HFF-Myc (cell line): ENCODE measurements at places on chromosomes 12 and 14.
A peak's percentile ranks its signal among the peaks of the same experiment; 100 is the strongest.

DNA sequence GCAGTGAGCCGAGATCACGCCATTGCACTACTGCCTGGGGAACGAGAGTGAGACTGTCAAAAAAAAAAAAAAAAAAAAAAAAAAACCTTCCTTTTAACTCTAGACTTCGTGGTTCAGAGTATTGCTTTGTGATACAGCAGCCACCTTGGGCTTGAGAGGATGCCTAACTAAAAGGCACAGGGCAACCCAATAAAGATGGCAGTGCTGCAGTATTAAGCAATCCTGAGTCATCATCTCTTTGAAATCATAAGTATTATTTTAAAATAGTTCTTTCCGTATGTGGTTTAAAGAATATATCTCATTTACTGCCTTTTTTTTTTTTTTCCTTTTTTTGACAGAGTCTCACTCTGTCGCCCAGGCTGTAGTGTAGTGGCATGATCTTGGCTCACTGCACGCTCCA lies 116.1 kb downstream of the PLEKHA5 start:
- DNase-seq = no peak

DNA sequence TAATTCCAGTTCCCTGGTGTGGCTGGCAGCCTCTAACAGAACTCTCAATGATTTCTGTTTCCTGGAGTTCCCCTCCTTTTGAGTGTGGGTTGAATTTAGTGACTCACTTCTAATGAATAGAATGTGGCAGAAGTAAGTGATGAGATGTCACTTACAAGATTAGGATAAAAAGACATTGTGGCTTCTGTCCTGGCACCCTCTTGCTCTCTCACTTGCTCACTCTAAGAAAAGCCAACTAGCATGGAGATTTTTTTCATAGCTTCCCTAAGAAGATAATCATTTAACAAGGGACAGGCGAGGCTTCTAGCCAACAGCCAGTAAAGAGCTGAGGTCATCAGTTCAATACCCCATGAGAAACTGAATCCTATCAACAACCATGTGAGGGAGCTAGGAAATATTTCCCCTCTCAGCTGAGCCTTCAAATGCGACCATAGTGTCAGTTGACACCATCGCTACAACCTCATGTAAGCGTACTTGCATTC lies 156.7 kb downstream of the TMTC3 start:
- peak; percentile 14 for DNase-seq

DNA sequence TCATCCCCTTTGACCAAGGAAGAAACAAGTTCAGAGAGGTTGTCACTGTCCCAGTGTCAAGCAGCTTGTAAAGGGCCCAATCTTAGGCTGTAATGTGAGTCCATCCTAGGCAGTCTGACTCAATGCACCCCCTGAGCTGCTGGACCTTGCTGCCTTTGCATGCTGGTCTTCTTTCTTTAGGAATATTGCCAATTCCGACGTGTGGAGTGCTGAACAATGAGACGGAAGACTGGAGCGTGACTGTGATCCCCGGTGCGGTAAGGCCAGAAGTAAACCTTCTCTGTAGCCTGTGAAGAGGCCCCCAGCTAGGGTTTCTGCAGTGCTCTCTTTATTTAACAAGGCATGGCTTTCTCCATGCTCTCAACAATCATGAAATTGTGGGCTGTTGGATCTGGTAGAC lies 963 bp downstream of the TCTN2 start:
- DNase-seq = no peak

DNA sequence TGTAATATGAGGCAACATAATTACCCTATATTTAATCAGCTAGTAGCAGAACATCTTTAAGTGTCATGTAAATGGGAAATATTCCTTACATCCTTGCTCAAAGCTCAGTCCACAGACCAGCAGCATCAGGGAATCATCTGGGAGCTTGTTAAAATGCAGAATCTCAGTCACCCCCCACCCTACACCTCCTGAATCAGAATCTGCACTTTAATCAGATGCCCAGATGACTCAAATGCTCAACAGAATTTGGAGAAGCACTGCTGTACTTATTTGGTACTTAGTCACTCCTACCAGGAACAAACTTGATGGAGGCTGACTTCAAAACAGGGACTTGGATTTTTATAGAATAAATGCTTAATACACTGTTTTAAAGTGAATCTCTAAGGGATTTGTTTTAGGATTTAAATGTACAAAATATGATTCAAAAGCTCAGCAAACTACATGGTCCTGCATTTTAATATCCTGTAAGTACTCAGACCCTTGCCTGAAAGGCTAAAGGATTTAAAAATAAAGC lies 96.5 kb downstream of the ARMH4 start:
- DNase-seq = no peak

DNA sequence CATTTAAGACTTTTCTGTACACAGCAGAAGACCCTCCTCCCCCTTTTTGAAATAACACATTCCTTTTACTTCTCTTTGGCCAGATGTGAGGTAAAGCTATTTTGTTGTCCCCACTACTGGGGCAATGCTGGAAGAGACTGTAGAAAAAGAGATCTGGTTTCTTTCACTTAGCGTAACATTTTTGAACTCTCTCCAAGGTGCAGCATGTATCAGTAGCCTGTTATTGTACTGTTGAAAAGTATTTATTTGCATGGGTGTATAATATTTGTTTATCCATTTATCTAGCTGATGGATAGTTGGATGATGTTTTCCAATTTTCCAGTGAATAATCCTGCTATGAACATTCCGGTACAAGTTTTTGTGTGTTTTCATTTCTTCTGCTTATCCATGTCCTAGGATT lies 335.2 kb downstream of the SOX5 start:
- no peak for DNase-seq

DNA sequence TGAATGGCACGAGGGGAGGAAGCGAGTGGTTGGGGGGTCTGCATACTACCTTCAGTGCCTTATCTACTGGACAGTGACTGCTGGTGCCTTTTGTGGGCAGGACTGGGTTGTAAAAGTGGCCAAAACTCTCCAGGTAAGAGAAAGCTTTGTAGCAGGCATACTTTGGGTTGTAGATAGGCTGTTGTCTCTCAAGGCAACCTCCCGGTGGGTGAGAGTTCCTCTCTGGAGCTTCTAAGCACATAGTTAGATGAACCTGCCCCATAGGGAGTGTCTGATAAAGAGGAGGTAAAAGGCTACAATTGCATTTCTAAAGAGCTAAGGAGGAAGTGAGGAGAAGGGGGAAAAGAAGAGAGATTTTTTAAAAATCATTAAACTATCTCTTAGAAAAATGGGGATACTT lies 4.2 kb upstream of the DAD1 start:
- no peak for DNase-seq

DNA sequence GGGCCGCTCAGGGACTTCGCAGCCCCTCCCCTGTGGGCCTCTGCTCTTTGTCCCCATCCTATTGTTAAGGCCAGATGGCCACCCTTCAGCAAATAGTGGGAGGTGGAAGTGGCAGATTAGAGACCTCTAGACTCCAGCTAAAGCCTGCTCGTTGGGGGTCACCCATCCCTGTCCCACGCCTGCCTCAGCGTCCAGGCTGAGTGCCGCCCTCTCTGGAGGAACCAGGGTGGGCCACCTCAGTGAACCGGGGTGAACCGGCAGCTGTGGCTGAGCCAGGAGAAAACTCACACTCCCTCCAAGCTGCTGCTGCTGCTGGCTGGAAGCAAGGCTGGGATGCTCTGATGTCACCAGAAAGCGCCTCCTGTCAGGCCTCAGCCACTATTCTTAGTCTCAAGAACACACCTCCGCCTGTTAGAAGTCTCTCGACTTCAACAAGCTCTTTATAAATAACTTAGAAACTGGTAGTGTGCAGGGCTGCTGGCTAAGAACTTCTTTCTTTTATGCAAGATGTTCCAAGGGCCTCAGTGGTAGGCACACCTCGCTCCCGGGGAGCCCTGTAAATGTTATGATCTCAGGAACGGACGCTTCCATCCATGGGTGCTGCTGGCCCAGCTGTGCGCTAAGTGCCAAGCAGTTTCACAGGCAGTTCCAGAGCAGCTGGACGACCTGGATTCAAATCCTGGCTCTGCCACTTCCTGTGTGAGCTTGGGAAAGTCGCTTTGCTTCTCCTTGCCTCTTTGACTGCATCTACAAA lies 19.8 kb upstream of the TESC start:
- DNase-seq = no peak

- DNase-seq = no peak
Measured at GRCh38 chr14:101253948-101254347, 307.3 kb upstream of the DIO3 start.

GRCh38 chr14:40248671-40249070 lies 816.4 kb upstream of the FBXO33 start:
- DNase-seq = no peak

DNA sequence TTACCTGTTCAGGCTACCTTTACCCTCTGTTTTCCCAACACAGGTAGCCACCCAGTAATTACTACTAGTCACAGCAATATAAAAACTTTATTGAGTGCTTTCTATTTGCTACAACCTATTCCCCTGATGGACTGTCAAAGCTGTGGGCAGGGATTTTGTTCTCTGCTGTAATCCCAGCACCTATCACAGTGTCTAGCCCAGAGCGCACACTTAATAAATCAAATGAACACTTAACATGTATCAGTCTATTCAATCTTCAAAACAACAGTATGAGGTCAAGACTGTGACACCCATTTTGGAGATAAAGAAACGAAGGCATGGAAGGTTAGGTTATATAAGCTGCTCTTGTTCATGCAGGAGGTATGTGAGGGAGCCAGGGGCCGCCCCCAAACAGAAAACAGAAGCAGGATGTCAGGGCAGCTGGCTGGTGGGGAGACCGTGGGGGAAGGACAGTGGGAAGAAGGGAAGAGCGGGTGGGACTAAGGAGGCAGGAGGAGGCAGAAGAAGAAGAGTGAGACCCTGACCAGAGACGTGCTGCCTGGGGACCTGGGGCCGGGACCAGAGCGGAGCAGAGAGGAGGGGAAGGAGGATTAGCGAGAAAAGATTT lies 1.7 kb downstream of the TNFRSF1A start:
- no peak for DNase-seq

GRCh38 chr12:56468216-56469006 lies at the start of gene SPRYD4:
Gene SPRYD4, plus strand, starts transcription at chr12:56468578. Its CDS starts 14 bp downstream, at chr12:56468592.
- DNase-seq = peak; percentile 63

GRCh38 chr14:104513641-104514046 lies 65.9 kb upstream of the C14orf180 start:
- no peak for DNase-seq

DNA sequence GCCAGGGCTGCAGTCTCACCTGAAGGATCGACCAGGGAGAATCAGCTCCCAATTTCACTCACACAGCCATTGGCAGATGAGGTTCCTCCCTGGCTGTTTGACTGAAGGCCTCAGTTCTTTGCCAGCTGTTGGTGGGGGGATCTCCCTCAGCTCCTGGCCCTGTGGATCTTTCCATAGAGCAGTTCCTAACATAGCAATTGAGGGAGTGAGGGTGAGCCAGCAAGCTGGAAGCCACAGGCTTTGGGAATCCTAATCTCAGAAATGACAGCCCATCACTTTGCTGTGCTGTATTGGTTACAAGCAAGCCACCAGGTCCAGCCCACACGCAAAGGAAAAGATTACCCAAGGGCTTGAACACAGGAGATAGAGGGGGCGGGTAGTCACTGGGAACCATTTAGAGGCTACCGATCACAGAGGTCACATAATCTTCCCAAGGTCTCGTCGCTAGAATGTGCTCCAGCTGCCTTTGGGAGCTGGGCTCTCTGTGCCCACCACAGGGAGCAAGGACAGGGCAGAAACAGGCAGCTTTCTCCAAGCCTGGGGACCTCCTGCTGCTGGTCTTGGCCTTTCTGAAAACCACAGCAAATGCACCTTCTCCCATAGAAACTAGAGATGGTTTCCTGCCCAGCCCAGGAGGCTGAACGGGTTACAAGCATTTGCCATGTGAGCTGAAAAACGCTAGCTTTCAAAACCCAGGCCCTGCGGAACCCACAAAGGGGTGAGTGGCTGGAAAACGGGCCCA lies 4.6 kb upstream of the OTUB2 start:
- DNase-seq = no peak

GRCh38 chr14:85915711-85916110 lies 385.8 kb downstream of the FLRT2 start:
- no peak for DNase-seq

DNA sequence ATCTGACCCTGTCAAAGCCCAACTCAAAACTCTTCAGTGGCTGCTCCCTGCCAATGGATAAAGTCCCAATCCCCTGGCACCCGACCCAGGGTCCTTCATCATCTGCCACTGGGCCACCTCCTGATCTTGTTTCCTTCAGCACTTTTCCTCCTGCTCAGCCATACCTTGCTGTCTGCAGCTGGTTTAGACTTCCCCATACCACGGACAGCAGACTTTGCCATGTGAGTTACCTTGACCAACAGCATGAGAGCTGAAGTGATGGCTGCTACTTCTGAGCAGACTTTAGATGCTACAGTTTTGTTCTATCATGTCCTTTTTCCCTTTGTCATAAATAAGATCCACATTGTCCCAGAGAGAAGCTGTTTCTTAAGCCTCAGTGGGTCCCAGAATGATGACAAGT lies 33.3 kb upstream of the STON2 start:
- DNase-seq = no peak

DNA sequence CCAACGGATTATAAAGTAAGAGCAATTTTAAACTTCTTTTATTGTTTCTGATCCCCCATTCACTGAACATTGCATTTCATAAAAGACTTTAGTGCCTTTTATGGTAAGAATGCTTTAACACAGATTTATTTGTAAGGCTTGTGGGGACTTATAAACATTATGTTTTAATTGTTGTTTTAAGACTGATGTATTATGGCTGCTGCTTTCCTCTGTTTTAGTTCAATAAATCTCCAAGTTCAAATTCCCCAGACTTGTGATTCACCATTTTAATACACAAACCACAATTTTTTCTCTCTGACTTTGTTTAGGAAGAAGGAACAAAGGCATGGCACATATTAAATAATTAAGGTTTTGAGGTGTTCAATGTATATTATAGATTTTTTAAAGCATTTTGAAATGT lies 753.3 kb downstream of the SLC6A15 start:
- DNase-seq = no peak

- no peak for DNase-seq
Measured at GRCh38 chr12:124608450-124608870, 41.0 kb upstream of the NCOR2 start.

DNA sequence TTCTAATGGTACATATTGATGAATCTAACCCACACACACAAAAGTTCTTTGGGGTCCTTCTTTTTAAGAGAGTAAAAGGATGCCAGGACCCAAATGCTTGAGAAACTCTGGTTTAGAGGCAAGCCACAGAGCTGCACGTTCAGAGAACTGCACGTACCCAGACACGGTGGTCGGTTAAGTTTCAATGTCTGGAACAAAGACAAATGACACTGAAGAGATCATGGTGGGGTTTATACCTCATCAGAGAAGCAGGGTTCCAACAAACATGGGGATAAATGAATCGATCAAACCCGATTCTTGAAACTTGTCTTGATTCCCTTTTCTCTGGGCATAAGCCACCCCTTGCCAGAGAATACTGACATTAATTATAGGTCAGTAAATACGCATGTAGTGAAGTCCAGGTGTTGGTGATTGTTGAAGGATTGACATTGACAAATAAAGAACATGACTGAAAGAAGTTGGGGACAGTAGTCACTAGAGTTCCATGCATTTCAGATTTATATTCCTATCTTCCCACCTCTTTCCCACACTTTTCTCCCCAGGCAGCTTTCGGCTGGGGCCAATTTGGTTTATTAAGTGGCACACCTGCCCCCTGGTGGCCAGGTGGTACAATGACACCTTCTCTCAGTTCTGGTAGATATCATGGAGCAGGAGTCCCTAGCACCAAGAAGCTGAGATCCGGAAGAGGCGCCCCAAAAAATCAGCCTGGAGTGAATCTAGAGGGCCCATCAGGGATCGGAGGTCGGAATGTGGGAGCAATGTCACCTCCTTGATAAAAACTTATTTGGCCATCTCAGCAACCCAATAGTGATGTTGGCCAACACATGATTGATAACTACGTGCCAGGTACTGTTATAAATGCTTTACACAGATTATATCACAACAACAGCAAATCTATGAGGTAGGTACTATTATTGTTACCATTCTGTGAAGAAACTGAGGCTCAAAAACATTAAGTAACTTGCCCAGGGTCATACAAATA lies 17.8 kb upstream of the HDAC7 start:
- no peak for DNase-seq
